ENCODE measurements at places on chromosomes 2 and 18.

DNA sequence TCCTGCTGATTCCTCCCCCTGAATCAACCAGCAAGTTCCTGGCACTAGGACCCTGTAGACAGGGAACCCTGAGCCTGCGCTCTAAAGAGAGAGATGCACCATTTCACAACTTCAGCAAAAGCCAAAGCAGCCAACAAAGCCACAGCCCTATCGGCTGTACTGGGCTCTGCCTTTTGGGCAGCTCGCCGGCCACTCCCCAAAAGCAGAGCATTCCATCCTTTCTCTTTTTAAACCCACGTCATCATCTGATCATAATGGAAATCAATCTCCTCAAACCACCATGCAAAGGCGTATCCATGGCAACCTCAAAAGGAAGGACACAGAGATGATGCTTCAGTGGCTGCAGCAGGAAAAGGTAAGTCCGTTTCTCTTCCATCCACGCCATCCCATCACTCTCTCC, 5.3 kb upstream of the DCTN1 start:
- no peak for DNase-seq

GRCh38 chr2:50438259-50438658, 593.7 kb downstream of the NRXN1 start:
- no peak for DNase-seq

GRCh38 chr2:19041434-19042041, 316.9 kb downstream of the OSR1 start:
- DNase-seq: no peak

GRCh38 chr2:215907147-215907546, 106.2 kb downstream of the MREG start:
- DNase-seq: no peak

- no peak for DNase-seq
These were observed 216.5 kb downstream of the KLHL29 start for GRCh38 chr2:23601301-23601965.

- DNase-seq: no peak
These were observed 136.7 kb downstream of the SP3 start for GRCh38 chr2:173828189-173829142.

- DNase-seq: no peak
These were observed 83.4 kb downstream of the FANCL start for GRCh38 chr2:58157754-58158153.

GRCh38 chr2:216829533-216829932, 30.3 kb downstream of the TNP1 start:
- DNase-seq: no peak

DNA sequence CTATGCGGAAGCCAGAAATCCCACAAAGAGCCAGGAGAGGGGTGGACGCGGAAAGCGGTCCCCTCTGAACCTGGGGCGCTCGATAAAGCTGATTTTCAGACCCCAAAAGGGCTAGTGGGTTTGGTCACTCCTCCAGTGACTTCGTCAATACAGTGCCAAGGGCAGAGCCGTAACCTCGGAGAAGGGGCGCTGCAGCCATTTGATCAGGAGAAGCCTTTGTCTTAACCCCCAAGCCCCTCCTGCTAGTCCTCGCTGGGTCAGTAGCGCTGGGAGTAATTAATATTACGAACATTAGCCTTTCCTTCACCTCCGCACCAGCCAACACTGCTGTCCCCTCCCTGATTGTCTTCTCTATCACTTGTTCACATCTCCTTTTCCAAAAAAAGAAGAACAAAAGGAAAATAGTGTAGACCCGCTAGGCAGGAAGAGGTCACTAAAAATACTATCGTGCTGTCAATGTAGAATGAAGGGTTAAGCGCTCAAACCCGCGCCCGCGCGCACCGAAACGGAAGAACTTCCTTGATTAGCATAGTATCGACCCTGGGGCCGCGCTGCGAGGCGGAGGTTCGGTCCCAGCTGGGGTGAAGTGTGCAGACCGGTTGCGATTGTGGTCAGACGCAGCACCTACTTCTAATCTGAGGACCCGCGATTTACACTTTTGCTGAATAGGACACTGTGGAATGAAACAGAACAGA, 63.2 kb upstream of the MAPRE2 start:
- peak; percentile 70 for DNase-seq

DNA sequence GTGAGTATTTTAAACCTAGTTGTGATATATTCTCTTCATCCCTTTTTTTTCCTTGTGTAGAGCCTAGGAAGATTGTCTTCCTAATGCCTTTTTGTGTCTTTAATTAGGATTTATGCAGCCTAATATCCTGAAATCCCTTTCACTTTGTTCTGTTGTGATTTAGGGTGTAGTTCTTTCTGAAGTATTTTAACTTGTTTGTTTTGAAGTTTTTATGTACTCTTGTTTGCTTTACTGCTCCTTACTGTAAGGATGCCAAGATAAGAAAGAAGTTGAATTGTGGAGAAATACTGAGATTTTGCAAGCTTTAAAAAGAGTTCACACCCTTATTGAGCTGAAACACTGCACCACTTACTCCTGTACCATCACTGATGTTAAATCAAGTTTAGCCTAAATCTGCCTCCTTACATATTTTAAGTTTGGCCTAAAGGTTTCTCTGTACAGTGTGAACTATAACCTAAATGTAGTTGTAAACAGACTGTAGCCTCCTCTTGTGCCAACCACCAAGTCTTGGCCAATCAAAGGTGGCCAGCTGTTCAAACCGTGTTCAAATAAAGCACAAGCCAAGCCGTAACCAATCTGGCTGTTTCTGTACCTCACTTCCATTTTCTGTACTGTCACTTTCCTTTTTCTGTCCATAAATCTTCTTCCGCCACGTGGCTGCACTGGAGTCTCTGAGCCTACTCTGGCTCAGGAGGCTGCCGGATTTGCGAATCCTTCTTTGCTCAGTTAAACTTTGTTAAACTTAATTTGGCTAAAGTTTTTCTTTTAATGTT, 17.7 kb upstream of the ACOXL start:
- DNase-seq: no peak

GRCh38 chr18:26574958-26575864, 26.9 kb upstream of the KCTD1 start:
- peak; percentile 2 for DNase-seq

DNA sequence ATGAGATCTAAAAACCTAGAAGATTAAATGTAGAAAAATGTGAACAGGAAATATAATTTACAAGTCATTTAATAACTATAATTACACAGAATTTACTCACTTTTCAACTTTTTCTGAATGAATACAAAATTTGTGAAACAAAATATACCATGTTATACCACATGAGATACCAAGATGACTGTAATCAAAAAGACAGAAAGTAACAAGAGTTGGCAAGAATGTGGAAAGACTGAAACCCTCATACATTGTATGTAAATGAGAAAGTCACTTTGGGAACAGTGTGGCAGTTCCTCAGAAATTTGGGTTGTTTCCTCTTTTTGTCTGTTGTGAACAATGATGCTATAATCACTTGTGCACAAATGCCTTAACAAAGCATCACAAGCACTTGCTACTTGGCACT, 145.4 kb upstream of the ZNF804A start:
- DNase-seq: no peak

GRCh38 chr18:12014086-12014485, 32.8 kb downstream of the IMPA2 start:
- DNase-seq: no peak

- DNase-seq: no peak
These were observed 67.0 kb downstream of the SP3 start for GRCh38 chr2:173898178-173898668.

- DNase-seq: no peak
These were observed 652.4 kb downstream of the SLC4A3 start for GRCh38 chr2:220279840-220280239.

DNA sequence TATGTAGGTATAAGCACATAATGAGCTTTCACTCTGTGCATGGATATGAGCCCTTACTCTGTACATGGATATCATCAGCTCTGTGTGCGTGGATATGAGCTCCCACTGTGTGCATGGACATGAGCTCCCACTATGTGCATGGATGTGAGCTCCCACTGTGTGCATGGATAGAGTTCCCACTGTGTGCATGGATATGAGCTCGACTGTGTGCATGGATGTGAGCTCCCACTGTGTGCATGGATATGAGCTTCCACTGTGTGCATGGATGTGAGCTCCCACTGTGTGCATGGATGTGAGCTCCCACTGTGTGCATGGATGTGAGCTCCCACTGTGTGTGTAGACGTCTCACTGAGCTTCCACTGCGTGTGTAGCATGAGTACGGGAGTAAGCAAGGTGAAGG, 149.3 kb upstream of the ALKAL2 start:
- DNase-seq: no peak

- DNase-seq: no peak
These were observed 296.5 kb downstream of the DCC start for GRCh38 chr18:52636536-52636935.

GRCh38 chr2:182069908-182070307, 84.3 kb downstream of the PPP1R1C start:
- DNase-seq: no peak
